ENCODE measurements at places on chromosomes 5 and 9. TPM values are rescaled to one million over a fixed set of nuclear protein-coding genes. Genes with fewer than 3 reads are reported as not detected.
A peak's percentile ranks its signal among the peaks of the same experiment; 100 is the strongest.

DNA sequence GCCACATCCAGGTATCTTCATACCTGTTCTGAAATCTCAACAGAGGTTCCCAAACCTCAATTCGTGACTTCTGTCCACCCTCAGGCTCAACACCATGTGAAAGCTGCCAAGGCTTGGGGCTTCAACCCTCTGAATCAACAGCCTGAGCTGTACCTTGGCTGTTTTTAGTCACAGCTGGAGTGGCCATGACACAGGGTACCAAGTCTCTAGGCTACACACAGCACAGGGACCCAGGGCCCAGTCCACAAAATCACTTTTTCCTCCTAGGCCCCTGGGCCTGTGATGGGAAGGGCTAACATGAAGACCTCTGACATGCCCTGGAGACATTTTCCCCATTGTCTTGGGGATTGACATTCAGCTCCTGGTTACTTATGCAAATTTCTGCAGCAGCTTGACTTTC, 464.9 kb downstream of the ELAVL2 start:
- no peak for DNase-seq
- H3K4me3 ChIP-seq, result no peak overlapping the region
- no peaks in the 10 kb centered on the region for H3K4me1 ChIP-seq
- no peaks in the 10 kb centered on the region for H3K27me3 ChIP-seq

- no peaks in the 10 kb centered on the region for H3K27me3 ChIP-seq
- peak overlapping the region; percentile 74 for H3K27ac ChIP-seq
- no peak overlapping the region for H3K4me3 ChIP-seq
- H3K4me1 ChIP-seq, result peaks cover 38% of the 10 kb centered on the region
- no peak for DNase-seq
- H3K36me3 ChIP-seq, result peaks cover 18% of the 10 kb centered on the region
These were observed 15.9 kb downstream of the STOM start for GRCh38 chr9:121354141-121354540.

DNA sequence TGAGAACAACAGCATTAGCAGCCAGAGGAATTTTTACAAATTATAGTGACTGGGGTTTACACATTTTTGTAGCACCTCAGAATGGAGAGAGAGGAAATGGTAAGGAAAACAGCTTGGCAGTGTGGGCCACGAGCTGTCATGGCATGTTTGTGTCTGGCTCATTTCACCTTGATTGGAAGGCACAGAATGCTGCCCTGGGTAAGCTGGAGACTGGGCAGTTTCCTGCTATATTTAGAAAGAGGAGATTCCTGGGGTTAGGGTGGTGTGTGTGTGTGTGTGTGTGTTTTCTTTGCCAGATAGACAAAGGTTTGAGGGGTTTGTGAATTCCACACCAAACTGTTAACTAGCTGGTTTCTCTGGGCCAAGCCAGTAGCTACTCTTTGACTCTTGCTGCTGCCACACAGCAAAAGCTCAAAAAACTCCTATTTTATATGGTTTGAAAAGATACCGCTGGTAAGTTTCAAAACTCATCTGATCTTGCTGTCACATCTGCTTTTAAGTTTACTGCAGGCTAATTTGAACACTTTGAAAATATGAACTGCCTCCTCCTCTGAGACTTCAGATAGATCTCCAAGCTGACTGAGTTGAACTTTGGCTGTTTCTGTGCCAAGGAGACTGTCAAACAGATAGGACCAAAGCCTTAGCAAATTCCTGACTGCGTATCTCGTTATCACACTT, 9.1 kb downstream of the ARHGAP26 start:
- H3K4me3 ChIP-seq, result no peak overlapping the region
- no peaks in the 10 kb centered on the region for H3K36me3 ChIP-seq

GRCh38 chr5:90366948-90367347, 42.6 kb downstream of the CETN3 start:
- H3K36me3 ChIP-seq, result no peaks in the 10 kb centered on the region
- DNase-seq, result no peak
- no peaks in the 10 kb centered on the region for H3K4me1 ChIP-seq
- no peak overlapping the region for H3K4me3 ChIP-seq
- peaks cover 27% of the 10 kb centered on the region for H3K27me3 ChIP-seq
- H3K27ac ChIP-seq, result no peak overlapping the region

DNA sequence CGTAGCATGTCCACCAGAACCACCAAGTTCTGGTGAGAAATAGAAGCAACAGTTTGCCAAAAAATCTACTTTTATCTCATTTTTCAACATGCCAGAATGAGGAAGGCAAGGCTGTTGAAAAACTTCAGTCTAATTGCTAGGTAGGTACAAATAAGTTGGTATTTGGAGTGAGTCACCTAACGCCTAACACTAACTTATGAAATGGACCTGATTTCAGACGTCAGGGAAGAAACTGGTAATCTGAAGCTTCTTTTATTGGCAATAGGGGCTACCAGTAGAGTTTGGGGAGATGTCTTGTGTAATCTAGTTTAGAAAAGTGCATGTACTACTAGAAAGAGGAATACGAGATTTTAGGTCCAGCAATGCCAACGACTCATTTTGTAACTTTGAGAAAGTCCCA, 4.4 kb upstream of the PDE6A start:
- H3K4me3 ChIP-seq, result no peak overlapping the region
- H3K36me3 ChIP-seq, result no peaks in the 10 kb centered on the region
- H3K27ac ChIP-seq, result no peak overlapping the region

The HTR4 gene
- total RNA-seq, result not detected

GRCh38 chr5:109256486-109256885, 153.3 kb downstream of the PJA2 start:
- no peak for DNase-seq
- H3K4me1 ChIP-seq, result no peaks in the 10 kb centered on the region
- no peak overlapping the region for H3K4me3 ChIP-seq

- no peak overlapping the region for H3K4me3 ChIP-seq
- no peaks in the 10 kb centered on the region for H3K4me1 ChIP-seq
- no peaks in the 10 kb centered on the region for H3K27me3 ChIP-seq
- no peak overlapping the region for H3K27ac ChIP-seq
These were observed 132.1 kb downstream of the AP3B1 start for GRCh38 chr5:78162253-78162862.

- H3K27me3 ChIP-seq, result no peaks in the 10 kb centered on the region
- no peak for DNase-seq
- no peaks in the 10 kb centered on the region for H3K4me1 ChIP-seq
- no peak overlapping the region for H3K4me3 ChIP-seq
- H3K27ac ChIP-seq, result no peak overlapping the region
These were observed 339.5 kb upstream of the RFX3 start for GRCh38 chr9:3865141-3865772.

DNA sequence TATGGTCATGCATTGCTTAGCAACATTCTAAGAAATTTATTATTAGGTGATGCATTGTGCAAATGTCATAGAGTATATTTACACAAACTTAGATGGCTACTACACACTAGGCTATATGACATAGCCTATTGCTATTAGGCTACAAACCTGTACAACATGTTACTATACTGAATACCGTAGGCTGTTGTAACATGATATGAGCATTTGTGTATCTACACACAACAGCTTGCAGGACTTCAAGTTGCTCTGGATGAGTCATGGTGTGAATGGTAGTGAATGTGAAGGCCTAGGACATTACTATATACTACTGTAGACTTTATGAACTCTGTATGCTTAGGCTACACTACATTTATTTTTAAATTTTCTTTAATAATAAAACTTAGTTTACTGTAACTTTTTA, 107.2 kb upstream of the MAMDC2 start:
- peaks cover 19% of the 10 kb centered on the region for H3K27me3 ChIP-seq
- H3K4me1 ChIP-seq, result no peaks in the 10 kb centered on the region
- no peak overlapping the region for H3K27ac ChIP-seq
- no peak overlapping the region for H3K4me3 ChIP-seq
